CD4-positive, alpha-beta T cell treated with Interleukin-15 for 1 hour (primary cell): ENCODE measurements at places on chromosomes 2 and 18.
A peak's percentile ranks its signal among the peaks of the same experiment; 100 is the strongest.

DNA sequence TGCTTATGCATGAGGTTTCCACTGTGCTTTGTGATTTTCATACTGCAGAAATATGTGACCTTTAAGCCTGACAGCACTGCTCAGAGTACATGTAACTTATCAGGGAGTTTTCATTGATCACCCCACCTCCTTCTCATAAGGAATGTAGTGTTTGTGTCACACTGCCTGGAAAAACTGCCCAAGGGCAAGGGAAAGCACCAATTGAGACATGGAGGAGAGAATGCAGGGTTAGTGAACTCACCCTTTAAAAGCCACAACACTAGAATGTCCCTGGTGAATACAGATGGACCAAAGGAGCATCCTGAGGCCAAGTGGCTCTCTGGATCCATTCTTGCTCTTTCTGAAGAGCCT lies 147.2 kb upstream of the SPATS2L start:
- DNase-seq: no peak

DNA sequence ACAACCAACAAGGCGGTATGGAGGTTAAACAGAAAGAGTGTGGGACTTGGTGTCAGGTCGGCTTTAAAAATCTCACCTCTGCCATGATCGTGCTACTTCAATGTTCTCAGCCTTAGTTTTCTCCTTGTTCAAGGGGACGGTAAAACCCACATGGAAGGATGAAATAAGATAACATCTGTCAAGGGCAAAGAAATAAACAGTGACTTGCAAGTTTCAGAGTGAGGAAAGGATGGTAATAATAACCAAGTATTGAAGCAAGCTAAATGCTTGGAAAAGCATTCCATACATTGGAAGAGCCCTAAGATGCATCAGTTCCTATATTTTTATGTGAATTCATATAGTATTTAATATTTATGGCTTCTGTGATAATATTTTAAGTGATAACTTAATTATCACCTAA lies 29.8 kb upstream of the LMAN1 start:
- no peak for DNase-seq

- DNase-seq: no peak
These were observed 1674.8 kb upstream of the TMEFF2 start for GRCh38 chr2:193869564-193869963.

- no peak for DNase-seq
These were observed 133.1 kb downstream of the TTN start for GRCh38 chr2:178674122-178674521.

GRCh38 chr18:62741584-62741983 lies 26.2 kb downstream of the PHLPP1 start:
- no peak for DNase-seq

- DNase-seq: no peak
These were observed 26.9 kb downstream of the LOXHD1 start for GRCh38 chr18:46630160-46630559.

- no peak for DNase-seq
These were observed 1.3 kb upstream of the IL1R1 start for GRCh38 chr2:102141011-102141943.

DNA sequence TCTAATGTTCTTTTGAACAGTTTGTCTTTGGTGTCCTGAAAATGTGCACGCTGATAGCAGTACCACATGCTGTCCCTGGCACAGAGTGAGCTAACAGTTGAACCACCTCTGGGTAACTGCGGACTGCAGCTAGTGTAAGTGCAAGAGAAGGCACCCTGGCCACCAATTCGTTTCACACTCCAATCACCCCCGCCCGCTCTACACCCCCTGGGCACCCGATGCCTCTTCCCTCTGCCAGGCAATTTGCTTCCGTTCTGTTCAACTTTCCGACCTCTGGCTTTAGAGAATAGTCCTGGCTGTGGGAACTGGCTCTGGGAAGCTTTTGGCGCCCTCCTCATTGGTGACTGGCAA lies 1.4 kb downstream of the DOCK10 start:
- DNase-seq: peak; percentile 36

- no peak for DNase-seq
These were observed 431.1 kb upstream of the ZEB2 start for GRCh38 chr2:144950899-144951560.

GRCh38 chr2:232662486-232663260 lies 29.3 kb downstream of the EFHD1 start:
- no peak for DNase-seq

DNA sequence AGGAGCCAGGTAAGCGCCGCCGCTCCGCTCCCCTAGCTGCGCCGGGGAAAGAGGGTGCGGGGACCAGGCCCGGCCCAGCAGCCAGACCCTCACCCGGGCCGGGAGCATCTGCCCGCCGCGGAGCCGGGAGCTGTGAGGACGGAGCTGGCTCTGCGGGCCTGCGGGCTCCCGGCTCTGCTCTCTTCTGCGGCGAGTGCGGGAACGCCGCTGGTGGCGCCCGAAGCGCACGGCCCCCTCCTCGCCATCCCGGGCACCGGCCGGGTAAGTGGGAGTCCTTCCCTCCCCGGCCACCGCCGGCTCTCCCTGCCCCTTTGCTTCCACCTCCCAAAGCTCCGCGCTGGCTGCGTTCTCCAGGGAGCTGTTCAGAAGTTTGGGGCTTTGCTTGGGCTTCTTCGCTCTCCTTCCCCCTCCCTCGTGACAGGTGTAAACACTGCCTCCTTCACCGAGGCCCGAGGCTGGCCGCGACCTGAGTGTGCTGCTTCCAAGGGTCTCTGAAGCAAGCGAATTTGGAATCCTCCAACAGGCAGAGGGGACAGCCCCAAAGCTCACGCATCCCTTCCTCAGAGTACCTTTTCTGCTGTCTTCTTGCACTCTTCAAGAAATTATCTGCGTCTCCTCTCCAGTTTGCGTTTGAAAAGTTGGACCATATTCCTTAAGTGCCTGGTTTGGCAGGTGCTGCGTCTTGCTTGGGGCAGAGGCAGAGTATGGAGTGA lies 632 bp downstream of the AFTPH start:
- DNase-seq: peak; percentile 23

DNA sequence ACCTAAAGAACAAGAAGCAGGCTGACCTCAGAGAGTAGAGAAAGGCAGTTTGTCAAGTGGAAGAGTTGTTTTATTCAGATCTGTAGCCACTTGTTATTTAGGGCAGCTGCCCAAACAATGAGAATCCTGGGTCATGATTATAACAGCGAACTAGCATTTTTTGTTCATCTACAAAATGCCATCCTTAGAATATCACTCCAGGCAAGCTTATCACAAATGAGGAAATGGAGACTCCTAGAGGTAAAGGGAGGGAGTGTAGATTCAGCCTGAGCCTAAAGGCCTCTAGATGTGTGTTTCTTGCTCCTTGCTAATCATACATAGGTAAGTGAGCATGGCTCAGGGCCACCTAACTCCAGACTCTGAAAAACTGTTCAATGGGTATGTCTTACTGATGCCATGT lies 126.1 kb downstream of the HNMT start:
- DNase-seq: no peak

DNA sequence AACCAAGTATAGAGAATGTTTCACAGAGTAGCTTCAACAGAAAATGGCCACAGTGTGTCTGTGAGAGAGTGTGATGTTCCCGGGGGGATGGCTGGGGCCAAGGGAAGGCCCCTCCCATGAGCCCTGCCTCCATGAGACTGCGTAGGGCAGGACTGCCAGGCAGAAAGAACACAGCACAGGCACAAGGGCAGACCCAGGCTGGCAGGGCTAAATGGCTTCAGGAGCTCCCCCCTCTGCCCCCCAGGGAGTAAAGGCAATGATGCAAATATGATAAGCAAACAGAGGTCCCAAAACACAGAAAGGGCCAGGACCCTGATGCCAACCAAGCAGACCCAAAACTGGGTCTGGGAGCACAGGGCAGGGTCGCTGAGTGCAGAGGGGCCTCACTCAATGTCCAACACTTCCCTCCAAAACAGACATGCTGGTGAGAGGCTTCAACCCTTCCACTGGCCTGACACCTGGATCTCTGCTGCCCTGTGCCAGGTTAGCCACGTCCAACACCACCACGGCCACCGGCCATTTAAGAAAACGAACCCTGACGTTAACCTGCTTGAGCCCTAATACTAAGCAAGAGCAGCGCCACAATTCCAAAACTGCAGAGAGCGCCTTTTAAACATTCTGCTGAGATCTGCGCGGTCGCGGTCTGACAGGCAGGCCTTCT lies 90.3 kb downstream of the HDAC4 start:
- peak; percentile 8 for DNase-seq

DNA sequence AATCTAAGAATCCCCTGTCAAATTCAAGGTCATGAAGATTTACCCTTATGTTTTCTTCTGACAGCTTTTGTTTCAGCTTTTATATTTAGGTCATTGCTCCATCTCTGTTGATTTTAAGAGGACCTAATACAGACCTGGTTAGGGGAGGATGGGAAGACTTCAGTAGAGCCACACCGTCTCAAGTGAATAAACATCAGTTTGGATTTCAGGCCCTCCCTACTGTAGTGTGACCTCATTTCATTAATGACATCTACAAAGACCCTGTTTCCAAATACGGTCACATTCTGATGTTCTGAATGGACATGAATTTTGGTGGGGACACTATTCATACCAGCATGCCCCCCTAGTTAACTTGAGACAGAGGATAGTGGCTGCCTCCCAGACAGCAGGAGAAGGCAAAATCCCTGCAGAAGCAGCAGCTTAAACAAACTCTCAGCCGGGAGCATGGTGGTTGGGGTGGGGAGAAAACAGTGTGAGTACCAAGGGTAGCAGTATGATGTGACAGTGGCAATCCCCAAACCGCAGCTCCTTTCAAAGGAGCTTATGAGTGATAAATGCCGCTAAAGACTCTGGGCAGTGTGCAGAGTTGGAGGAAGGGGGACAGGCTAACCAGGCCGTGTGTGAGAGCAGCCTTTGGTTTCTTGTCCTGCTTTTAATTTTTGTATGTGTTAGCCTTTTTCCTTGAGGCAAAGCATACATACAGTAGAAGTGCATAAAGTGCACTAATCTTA lies 65.9 kb upstream of the TNP1 start:
- DNase-seq: no peak

- DNase-seq: no peak
These were observed 481.9 kb upstream of the SETBP1 start for GRCh38 chr18:44198612-44199284.

- DNase-seq: no peak
These were observed 57.6 kb upstream of the CD302 start for GRCh38 chr2:159855557-159856061.

DNA sequence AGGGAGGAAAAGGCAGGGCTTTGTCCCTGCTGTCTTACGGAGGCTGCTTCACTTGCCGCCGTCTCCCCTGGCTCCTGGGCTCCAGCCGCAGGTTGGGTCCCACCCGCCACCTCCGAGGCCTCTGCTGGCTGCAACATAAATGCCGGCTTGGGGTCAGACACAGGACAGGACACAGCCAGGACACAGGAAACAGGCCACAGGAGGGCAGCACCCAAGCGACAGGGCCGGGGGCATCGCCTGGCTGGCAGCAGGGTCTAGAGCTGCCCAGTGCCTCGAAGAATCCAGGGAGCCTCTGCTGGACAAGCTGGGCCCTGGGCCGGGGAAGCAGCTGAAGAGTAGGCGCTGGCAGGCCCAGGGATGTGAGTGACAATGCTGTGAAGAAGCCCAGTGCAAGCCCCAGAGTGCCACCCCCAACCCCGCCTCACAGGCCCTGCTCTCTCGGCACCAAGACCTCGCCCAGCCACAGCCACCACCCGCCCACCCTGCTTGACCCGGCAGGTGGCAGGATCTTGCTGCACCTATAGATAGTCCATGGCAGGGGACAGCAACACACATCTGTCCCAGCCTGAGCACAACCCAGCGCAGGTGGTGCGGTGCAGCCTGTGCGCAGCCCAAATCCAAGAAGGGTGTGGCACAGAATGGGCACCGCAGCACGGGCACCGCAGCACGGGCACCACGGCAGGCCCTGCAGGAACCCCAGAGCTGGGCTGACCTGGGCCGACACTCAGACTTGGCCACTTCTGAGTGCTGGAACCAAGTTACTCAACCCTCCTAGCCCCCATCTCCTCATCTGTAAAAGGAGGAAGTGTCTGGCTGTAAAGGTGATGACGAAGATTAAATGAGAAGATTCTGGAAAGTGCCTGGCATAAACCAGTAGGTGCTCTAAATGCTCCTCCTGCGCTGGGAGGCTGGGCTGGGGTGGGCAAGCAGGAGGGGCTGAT lies 55.6 kb downstream of the BIN1 start:
- DNase-seq: peak; percentile 16

DNA sequence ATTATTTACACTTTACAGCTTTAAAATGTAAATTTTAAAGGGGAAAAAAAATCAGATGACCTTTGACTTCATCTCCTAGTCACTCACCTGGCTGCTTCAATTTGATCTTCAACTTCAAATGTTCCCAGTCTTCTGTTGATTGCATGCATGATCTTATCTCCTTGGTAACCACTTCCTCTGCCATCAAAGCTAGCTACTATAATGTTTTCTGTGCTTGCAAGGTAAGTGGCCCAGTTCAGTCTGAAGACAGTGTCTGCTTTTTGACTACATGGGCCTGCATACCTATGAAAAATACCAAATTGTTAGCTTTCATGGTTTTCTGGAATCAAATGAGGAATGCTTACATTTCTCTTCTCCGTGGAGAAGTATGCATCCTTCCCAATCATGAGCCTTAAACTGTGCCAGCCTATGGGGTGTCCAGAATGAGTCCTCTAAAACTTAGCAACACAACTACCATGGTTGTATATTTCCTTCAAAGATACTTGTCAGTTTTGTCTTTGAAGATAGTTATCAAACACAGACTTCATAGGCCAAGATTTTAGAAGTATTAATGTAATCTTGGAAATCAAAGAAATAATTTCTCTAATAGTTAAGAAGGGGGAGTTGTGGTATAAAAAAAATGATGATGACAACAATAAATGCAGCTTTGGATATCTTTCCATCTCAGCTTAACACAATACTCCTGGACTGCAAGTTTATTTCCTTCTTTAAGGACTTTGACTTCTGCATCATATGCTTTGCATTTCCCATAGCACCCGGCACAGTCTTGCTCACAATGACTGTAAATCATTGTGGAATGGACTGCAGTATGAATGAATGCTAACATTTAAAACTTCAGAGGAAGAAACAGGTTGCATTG lies 62.1 kb downstream of the DPP4 start:
- peak; percentile 45 for DNase-seq

- no peak for DNase-seq
These were observed 6.6 kb upstream of the CDH2 start for GRCh38 chr18:28183418-28184078.

- DNase-seq: no peak
These were observed 186.2 kb upstream of the PARD3B start for GRCh38 chr2:204359076-204359475.

DNA sequence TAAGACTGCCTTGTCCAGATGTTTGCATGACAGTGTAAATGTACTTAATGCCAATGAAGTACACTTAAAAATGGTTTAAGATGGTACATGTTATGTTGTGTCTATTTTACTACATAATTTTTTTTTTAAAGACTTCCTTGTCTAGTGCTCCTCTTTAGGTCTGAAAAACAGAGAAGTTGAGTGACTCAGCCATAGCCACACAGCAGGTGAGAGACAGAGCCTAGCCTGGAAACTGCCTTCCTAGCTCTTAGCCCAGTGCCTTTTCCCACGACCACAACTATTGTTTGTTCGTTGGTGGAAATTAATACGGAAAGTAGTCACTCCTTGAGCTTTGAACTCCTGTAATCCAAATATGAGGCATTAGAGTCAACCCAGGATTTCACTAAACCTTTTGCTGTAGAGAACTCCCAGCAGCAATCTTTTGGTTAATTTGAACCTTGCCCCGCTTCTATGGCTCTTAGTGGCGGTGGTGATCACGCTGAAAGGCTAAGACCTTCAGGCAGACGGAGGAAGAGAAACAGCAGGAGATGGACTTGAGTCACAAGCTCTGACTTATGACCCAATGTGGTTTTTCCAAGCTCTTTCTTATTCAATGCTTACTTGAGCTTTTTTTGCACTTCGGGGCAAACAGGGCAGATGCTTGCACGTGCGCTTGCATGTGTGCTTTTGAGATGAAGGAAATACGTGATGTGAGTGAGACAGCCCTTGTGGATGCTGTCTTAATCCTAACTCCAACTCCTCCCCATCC lies 21.2 kb downstream of the TRIB2 start:
- DNase-seq: no peak

- no peak for DNase-seq
These were observed 15.5 kb downstream of the GORASP2 start for GRCh38 chr2:170944545-170944944.
